Activated CD8-positive, alpha-beta T cell treated with anti-CD3 and anti-CD28 coated beads for 36 hours (primary cell): ENCODE measurements at places on chromosomes 1 and 21. TPM values are rescaled to one million over a fixed set of nuclear protein-coding genes. Genes with fewer than 3 reads are reported as not detected.
A peak's percentile ranks its signal among the peaks of the same experiment; 100 is the strongest.

- DNase-seq: no peak
Observed at GRCh38 chr1:204721373-204722055, 36.0 kb upstream of the LRRN2 start.

OR10Z1 gene
- not detected for total RNA-seq

GRCh38 chr1:63882048-63882704 is 108.4 kb downstream of the ROR1 start:
- DNase-seq: no peak

DNA sequence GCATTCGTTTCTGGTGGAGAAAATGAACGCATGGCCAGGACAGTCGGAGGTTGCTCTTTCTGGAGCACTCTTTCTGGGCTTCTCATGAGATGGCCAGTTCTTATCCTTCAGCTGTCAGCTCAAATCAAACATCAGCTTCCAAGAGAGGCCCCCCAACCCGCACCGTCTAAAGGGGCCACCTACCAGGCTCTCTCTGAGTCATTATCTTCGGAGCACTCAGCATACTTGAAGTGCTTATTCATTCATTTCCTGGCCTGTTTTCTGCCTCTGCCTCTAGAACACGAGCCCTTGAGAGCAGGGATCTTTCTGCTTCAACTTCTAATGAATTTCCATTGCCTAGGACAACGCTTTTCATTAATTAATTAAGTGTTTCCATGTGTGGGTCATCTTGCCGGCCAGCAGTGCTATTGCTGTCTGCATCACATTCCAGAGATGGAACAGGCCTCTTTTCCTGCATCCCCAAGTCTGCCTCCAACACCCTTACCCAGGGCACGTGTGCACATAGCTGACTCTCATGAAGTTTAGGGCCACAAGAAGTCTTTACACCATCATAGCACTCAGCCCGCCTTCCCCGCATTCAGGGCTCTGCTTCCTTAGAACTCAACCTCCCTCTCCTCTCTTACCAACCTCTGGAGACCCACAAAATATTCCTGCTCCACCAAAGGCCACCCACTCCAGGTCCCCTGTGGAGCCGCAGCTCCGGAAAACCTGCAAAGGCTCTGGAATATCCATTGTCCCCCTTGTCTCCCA is 52.1 kb upstream of the LAPTM5 start:
- no peak for DNase-seq

RHOU gene
- 1.2 TPM for total RNA-seq

DNA sequence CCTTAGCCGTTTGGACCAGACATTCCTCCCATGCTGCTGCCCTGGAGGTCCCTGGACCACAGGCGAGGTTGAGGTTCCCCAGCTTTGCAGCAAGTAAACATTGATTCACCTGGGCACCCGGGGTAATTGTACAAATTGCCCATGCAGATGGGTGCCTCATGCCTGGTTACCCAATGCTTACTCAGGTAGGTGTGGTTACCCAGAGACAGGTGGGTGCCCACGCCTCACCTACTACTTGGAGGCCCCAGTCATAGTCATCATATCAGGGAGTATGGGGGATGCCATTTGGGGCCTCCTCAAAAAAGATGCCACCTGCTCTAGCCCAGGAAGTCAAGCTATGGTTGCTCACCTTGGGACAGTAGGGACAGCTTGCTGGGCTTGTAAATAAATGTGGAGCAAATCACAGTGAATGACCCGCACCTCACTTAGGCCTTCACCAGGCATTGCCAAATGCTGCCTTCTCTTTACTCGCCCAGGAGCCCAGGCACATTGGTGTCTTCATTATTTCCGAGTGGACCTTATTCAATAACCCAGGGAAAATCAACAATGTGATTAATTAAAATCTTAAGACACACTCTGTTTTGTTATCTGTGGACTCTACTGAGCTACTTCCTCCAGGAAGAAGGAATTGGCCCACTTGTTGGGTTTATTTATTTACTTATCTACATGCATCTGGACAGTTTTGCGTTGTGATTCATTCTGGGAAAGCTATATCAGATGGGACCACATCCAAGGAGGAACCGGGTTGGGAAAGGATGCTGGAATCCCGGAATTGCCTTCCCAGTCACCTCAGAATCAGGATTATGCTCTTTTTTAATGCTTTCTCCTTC is 35.6 kb upstream of the GRHL3 start:
- no peak for DNase-seq

SKI gene
- total RNA-seq: 27.5 TPM

FMO1 gene
- total RNA-seq: not detected

DNA sequence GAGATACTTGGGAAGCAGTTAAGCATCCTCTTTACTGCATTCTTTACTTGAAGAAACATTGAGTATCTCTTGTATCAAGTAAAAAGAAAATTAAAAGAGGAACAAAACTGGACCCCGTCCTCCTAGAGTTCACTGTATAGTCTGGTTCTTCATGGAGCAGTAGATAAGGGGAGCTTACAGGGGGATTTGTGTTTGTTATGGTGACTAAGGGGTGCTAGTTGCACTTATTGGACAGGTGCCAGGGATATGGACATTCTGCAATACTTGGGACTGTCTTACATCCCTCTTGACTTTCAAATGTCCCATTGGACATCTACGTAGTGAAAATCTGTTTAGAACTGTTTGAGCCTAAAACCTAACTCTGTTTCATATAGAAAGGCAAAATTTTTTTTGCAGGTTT is 67.2 kb downstream of the ALG14 start:
- no peak for DNase-seq

BNIPL gene
- total RNA-seq: 0.54 TPM

CFHR1 gene
- total RNA-seq: not detected

DNA sequence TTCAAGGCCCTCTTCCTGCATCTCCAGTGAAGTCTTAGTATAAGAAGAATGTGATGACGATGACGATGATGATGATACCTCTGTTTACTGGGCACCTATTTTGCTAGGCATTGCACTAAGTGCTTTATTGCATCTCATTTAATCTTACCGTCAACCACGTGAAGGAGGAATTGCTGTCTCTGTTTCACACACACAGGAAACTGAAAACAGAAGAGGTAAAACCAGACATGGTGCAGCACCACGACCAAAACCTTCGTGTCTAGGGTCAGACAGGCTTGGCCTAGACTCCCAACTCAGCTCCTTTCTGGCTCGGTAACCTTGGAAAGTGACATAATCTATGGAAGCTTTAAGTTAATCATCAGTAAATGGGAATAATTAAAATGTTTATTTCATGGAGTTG is 20.7 kb upstream of the KCNA2 start:
- DNase-seq: no peak

PTPN7 gene
- 195 TPM for total RNA-seq

GRCh38 chr1:222821239-222821638 is 6.4 kb downstream of the DISP1 start:
- no peak for DNase-seq

GRCh38 chr1:176866011-176866714 is 298.3 kb downstream of the ASTN1 start:
- DNase-seq: no peak

DNA sequence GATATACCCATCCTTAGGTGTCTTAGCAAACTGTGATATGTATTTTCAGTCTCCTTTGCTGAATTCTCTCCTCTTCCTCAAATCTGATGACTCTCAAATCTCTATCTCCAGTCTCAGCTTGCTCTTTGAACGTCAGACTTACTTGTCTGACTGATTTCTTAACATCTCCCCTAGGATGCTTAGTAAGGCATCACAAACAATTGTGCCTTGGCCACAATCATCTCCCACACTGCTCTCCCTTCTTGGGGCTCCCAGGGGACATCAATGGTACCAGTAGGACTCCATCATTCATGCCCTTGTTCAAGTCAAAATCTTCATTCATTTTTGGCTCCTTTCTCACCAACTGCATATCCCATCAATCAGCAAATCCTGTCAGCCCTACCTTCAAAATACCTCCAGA is 42.0 kb downstream of the GNG12 start:
- DNase-seq: no peak

C1orf35 gene
- 23.5 TPM for total RNA-seq

GRCh38 chr1:47241114-47242113 is 9.4 kb upstream of the TAL1 start:
- DNase-seq: no peak

GUCA2B gene
- total RNA-seq: not detected

DNA sequence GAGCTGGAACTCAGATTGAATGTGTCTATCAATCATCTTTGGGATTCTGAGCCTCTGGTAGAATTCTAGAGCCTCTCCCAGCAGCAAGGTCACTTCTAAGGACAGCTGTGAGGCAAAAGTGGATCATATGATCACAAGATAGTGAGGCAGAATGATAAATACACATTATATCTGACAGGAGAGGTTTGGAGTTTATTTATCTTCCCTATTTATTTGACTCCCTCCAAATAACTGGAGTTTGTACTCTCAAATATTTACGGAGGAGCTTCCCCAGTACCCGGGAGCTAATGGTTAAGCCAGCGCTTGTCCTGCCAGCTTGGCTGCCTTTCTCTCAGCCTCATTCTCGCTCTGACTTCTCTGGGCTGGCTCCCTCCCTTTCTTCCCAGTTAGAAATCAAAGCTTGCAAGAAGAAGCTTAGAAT is 2.3 kb downstream of the HMGCS2 start:
- DNase-seq: no peak

DNA sequence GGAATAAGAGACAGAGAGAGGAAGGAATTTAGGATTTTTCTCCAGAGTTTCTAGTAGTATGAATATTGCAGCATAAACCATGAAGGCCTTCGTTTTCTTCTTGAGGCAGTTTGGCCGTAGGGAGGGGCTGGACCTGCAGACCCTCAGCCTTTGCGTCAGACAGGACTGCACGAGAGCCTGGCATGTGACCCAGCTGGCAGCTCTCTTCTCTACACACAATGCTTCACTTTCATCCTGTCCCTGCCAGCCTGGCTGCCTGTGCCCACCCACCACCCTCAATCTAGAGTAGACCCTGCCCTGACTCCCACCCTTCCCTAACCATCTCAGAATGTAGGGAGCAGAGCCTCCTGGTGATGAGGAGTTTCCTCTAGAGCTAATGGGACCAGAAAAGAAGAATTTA is 1.6 kb downstream of the CA14 start:
- DNase-seq: no peak

DNA sequence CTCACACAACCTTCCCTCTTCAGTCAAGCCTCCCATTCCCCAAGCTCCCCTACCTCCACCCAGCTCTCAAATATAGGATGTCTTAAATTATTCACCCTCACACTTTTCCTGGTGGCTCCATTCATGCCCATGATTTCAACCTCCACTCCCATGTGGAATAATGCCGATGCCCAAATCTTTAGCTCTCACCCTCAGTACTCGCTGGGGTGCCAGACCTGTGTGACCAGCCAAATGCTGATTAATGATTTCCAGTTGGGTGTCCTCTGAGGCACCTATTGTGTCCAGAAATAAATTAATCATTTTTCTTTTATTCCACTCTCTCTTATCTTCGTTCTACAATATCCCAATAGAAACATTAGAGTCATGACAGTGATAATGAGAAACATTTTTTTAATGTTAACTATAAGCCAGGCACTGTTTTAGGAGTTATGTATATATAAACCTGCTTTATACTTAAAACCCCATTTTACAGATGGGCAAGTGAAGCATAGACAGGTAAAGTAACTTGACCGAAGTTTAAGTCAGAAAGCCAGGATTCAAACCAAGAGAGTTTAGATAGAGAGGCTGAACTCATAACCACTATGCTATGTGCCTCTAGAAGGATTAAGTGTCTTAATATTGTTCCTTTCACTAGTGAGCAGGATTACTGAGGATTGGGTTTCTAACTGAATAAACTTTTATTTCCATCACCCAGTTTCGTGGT is 209.7 kb downstream of the DUSP10 start:
- no peak for DNase-seq

DNA sequence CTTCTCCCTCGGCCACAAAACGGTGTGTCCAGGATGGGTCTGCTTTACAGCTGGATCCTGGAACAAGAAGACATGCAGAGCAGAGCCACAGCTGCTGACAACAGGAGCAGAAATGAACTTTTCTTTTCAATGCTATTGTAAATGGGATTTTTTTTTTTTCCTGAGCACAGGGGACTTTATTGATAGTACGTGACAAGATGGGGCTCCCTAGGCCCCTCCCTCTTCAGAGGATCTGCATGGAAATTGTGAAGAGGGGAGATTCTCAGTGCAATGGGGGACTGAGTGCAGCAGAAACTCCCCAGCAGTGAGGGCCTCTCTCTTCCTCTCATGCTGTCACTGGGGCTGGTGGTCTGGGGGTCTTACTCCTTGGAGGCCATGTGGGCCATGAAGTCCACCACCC is 40.8 kb upstream of the CD2 start:
- no peak for DNase-seq

DNA sequence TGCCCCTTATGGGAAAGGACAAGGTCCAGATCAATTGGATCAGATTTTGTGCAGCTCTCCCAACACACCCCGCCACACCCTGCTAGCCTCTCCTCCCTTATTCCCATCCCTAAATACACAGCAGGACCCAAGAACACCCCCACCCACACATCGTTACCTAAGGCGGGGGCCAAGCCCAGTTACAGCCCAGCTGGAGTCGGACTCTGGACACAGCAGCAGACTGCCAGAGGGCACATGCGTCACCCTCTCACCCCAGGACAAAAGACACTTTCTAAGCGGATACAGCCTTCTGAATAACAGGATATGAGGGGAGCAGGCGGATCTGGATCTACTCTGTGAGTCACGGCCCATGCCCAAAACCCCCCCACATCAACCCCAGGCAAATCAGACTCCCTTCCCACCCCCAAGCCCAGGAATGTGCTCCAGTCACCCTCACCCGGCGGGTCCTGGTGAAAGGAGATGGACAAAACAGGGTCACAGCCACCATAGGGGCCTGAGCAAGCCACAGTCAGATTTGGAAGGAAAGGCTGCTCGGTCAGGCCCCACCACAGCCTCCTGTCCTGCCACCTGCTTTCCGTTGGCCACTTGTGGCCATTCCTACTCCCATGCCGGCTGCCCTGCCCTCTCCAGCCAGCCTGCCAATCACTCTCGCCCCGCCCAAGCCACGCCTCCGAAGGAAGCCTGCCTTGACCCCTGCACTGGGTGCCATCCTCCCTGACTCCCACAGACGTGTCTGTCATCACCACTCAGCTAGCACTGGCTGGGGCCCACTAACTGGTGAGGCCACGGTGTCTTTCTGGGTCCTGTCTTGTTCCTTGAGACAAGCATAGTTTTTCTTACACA is 4.0 kb downstream of the S100A16 start:
- no peak for DNase-seq

GRCh38 chr1:37274938-37275631 is 199.3 kb upstream of the ZC3H12A start:
- DNase-seq: no peak

SNAPIN gene
- total RNA-seq: 25.7 TPM

GRCh38 chr21:44919111-44919912 is 1.4 kb downstream of the ITGB2 start:
- peak; percentile 56 for DNase-seq

SPRR4 gene
- not detected for total RNA-seq

- no peak for DNase-seq
Observed at GRCh38 chr1:172537366-172537765, 4.4 kb downstream of the SUCO start.

IARS2 gene
- total RNA-seq: 75.2 TPM
